Body of pancreas (tissue), 4 donors: ENCODE measurements at places on chromosomes 4 and X. TPM values are rescaled to one million over a fixed set of nuclear protein-coding genes. Genes with fewer than 3 reads are reported as not detected.
A peak's percentile ranks its signal among the peaks of the same experiment; 100 is the strongest.

DNA sequence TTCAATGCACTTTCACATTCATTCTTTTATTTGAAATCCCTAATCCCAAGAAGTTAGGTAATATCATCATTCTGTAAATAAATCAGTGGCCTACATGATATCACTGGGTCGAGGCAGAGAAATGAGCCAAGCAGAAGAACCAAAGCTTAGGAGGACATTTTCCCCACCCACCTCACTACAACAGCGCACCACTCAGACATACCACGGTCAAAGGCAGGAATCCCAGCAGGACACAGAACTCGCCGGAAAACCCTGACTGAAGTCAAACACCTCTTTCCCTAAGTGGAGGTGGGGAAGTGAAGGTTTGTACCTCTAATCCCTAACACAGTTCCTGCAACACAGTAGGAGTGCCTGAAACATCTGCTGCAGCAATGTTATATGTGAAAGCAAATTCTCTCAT is 21.5 kb downstream of the RELL1 start:
- DNase-seq, result no peak
- no peaks in the 10 kb centered on the region for H3K27me3 ChIP-seq
- H3K4me3 ChIP-seq, result no peak overlapping the region
- H3K27ac ChIP-seq, result peak overlapping the region; percentile 15
- H3K4me1 ChIP-seq, result peaks cover 40% of the 10 kb centered on the region

GRCh38 chr4:67036791-67037190 is 508.5 kb downstream of the CENPC start:
- no peaks in the 10 kb centered on the region for H3K4me1 ChIP-seq
- DNase-seq, result no peak
- no peaks in the 10 kb centered on the region for H3K27me3 ChIP-seq
- no peak overlapping the region for H3K27ac ChIP-seq
- no peak overlapping the region for H3K4me3 ChIP-seq

DNA sequence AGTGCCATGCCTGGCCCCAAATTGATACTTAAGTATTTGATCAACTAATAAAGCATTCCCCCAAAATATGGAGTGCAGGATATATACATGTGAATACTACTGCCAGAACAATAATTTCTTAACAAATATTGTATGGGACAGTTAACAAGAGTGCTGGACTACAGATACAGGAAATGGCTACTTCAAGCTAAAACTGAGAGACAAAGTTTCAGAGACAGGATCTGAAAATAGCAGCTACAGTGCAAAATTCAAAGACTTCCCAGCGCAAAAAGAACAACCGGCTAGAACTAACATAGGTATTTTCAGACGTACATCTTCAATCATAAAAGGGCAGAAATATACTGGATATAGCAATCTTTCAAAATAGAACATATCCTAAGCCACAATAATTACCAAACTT is 6.3 kb downstream of the ATRX start:
- DNase-seq, result no peak
- H3K27me3 ChIP-seq, result no peaks in the 10 kb centered on the region
- no peaks in the 10 kb centered on the region for H3K36me3 ChIP-seq
- no peak overlapping the region for H3K27ac ChIP-seq
- H3K4me1 ChIP-seq, result peaks cover 16% of the 10 kb centered on the region

- H3K27me3 ChIP-seq, result no peaks in the 10 kb centered on the region
- no peak overlapping the region for H3K4me3 ChIP-seq
Measured at GRCh38 chrX:98459669-98460068, 1576.0 kb downstream of the RPA4 start.

DNA sequence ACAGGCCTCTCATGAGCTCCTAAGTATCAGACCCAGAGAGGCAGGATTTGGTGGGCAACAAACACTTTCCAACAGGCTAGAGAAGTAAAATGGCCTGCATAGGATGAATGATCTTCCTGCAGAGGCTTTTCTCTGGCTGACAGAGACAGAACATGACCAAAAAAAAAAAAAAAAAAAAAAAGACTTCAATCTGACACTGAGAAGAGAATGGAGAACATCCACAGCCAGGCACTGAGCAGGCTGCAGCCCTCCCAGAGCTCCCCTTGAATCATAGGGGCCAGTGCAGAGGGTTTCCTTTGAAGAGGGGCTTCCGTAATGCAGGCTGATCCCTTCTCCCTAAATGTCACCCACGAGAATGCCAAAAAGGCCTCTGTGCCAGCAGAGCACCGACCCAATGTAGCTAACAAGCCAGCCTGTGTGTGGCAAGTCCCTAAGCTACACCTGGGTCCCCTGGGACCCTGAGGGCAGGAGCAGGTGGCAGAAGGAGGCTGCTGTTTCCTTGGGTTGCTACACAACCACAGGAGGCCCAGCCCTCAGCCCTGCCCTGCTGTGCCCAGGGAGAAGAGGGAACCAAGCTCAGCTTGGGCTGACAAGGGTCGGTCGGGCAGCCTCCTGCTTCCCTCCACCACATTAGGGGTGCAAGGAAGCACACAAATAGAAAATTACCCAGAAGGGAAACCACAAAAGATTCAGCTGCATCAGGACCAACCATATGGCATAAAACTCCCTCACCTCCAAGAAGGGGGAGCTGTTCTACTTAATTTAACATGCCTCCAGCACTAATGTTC is 55.6 kb downstream of the MAP7D2 start:
- no peaks in the 10 kb centered on the region for H3K36me3 ChIP-seq
- no peak for DNase-seq
- no peak overlapping the region for H3K27ac ChIP-seq
- H3K27me3 ChIP-seq, result no peaks in the 10 kb centered on the region
- no peak overlapping the region for H3K4me3 ChIP-seq

- H3K4me1 ChIP-seq, result peaks cover 5% of the 10 kb centered on the region
- H3K27me3 ChIP-seq, result no peaks in the 10 kb centered on the region
- H3K36me3 ChIP-seq, result no peaks in the 10 kb centered on the region
- no peak overlapping the region for H3K4me3 ChIP-seq
- DNase-seq, result no peak
Measured at GRCh38 chr4:123060039-123060770, 137.8 kb upstream of the NUDT6 start.

- no peak for DNase-seq
- H3K36me3 ChIP-seq, result no peaks in the 10 kb centered on the region
- no peak overlapping the region for H3K4me3 ChIP-seq
- H3K27me3 ChIP-seq, result no peaks in the 10 kb centered on the region
Measured at GRCh38 chr4:171639540-171639939, 173.7 kb upstream of the GALNTL6 start.

GRCh38 chrX:37787423-37787869 is 7.6 kb downstream of the CYBB start:
- H3K27ac ChIP-seq, result no peak overlapping the region
- H3K36me3 ChIP-seq, result no peaks in the 10 kb centered on the region
- H3K27me3 ChIP-seq, result peaks cover 3% of the 10 kb centered on the region
- no peak overlapping the region for H3K4me3 ChIP-seq
- H3K4me1 ChIP-seq, result no peaks in the 10 kb centered on the region

DNA sequence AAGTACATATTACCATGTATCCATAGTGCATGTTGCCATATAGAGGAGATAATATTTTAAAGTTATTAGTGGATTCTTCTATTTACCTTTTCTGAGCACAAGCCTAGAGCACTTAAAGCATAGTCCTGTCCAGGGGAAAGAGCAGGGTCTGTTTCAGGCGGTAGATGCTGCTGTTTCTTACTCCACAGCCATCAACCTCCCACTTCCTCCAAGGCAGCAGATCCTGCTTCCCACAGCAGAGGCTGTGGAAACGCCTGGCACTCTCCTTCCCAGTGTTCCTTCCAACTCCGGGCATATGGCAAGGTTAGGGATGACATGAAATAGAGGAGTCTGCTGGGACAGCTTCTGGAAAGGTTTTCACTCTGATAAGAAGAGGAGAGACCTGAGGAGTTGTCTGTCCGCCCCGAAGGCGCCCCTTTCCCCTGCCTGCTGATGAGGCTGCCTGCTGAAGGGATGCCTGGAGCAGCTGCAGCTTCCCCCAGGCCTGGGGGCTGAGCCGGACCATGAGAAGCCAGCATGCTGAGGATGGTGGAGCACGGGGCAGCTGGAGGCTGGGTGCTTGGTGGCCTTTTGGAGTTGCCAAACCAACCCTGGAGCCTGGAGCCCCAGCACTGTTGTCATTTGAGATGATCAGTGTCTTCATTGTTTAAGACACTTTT is 43.9 kb upstream of the SLC25A4 start:
- H3K27ac ChIP-seq, result no peak overlapping the region
- no peak overlapping the region for H3K4me3 ChIP-seq
- no peaks in the 10 kb centered on the region for H3K36me3 ChIP-seq
- no peaks in the 10 kb centered on the region for H3K27me3 ChIP-seq
- no peaks in the 10 kb centered on the region for H3K4me1 ChIP-seq

DNA sequence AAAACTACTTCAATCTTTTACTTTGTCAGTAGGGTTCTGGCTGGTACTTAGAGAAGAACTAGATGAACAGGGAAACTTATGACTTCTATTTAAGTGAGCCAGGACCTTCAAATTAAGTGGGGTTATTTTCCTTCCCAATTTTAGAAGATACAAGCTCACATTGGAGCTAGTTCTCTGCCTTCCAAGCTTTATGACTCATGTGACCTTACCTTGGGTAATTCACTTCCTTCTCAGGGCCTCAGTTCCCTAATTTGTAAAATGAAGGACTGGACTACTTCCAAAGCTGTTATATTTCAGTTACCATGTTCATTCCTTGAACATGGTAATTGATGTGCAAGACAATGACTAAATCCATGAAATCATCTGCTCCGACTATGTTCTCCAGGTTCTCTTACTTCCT is 32.0 kb upstream of the DCX start:
- no peak for DNase-seq
- no peaks in the 10 kb centered on the region for H3K36me3 ChIP-seq
- H3K27me3 ChIP-seq, result no peaks in the 10 kb centered on the region
- no peak overlapping the region for H3K4me3 ChIP-seq

The SPP1 gene
- 154 TPM for total RNA-seq

The ADGRG4 gene
- total RNA-seq, result not detected
